ENCODE measurements at places on chromosomes 12 and 14.
A peak's percentile ranks its signal among the peaks of the same experiment; 100 is the strongest.

DNA sequence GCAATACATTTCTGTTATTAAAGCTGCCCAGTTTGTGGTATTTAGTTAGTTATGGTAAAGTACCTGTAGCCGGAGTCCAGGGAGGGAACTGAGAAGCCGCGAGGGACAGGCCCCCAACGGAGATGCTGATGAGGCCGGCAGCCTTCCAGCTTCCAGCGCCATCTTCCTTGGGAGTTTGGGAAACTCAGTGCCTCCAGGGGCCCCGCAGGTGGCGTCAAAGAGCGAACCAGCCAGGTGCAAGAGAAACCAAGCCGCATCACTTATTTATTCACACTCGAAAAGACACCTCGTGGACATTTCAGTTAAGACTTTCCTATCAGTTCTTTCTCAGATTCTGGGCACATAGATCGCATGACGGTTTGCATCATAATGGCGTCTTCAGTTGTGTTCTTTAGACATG, 216.6 kb downstream of the GLT1D1 start:
- no peak for DNase-seq

- DNase-seq: no peak
Measured at GRCh38 chr14:100384819-100385813, 62.0 kb downstream of the SLC25A47 start.

DNA sequence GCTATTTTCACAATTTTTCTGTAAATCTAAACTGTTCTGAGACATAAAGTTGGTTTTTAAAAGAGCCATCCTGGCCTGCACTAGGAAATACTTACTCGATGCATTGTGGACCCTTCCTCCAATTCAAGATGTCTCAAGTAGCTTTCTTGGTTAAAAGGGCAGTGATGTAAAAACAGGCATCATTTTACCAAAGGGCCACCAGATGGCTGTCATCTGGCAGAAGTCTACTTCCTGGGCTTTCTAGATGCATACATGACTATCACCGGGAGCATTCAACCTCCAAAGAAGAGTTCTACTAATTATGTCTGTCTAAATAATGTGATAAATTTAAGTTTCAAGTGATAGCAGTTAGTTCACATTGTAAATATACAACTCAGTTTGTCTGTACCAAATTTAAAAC, 96.8 kb upstream of the FRMD6 start:
- DNase-seq: no peak

- DNase-seq: peak; percentile 87
Measured at GRCh38 chr12:104064031-104064841, at the start of gene HCFC2. Gene HCFC2, plus strand, starts transcription at chr12:104064531. Its CDS starts 30 bp downstream, at chr12:104064561.

DNA sequence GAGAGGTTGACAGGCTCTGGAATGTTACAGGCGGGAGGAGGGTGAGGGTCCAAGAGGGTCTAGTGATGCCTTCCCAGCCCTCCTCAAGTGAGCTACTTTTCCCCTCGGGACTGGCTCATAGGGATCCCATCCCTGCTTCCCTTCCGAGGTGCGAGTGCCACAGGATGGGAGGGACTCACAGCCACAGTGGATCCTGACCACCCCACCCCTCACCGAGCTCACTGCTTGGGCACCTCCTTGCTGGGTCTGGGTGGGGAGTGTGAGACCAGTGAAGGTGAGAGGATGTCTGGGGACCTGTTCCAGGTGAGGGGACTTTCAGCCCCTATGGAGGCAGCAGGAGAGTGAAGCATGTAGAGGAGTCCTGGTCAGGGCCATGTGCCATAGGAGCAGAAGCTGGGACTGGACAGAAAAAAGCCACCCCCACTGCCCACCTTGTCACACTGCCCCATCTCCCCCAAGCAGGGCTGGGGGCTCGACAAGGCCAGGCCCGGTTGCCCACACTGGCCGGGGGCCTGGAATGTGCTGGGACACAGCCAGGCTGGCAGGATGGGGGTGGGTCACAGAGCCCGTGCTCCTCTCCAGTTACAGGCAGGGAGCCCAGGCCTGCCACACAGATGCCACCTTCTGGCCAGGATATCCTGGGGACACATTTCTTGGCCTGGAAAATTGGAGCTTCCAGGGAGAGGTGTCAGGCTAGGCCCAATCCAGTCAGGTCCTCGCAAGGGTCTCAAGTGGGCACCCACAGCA, 1.7 kb upstream of the TNS2 start:
- no peak for DNase-seq

DNA sequence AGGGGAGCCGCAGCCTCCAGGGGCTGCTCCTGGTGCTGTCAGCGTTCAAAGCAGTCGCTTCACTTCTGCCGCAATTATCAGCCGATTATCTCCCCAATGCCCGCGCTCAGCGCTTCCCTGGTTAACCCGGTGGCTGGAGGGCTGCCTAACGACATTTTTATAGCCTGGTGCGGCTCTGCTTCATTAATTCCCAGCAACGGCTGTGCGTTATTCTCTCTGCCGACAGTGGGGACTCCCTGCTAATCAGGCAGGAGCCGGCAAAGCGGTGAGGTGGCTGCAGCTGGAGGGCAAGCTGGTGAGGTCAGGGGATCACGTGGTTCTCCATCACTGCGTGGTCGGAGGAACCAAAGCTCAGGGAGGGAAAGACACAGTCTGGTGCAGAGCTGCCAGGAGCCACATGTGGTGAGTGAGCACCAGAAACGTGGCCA, 62.9 kb downstream of the GLRX5 start:
- DNase-seq: no peak

GRCh38 chr12:105296116-105297089, 34.1 kb upstream of the C12orf75 start:
- DNase-seq: no peak
